Fibroblast of skin of right quadriceps (primary cell): ENCODE measurements at places on chromosomes 6 and 20.

DNA sequence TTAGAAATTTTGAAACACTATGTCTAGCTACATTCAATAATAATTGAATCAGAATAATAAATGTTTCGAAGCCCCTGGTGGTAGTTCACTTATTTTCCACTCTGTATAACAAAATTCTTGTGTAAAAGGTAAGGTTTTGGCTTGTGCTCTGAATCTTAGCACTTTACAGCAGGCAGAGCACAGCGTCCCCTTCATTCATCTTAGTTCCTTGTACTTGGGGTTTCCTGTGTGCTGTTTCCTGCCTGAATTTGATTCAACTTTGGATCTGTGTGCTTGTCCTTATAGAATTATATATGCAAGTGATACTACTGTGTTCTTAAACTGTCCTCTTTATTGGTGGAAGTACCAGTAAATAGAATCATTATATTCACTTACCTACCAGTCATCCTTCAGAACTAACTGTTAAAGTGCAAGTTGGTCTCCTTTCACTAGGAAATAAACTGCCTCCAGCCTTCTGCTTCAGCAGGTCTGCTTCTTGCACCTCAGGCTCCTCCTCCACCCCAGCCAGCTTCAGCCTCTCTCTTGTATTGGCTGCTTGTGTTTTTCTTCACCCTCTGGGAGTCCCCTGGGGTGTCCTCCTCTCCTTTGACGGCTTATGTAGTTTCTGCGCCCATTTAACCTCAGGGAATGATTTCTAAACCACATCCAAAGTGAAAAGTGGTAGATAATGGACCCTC is 28.8 kb upstream of the TULP4 start:
- DNase-seq = peak; percentile 65

GRCh38 chr6:12336121-12336971 is 46.2 kb downstream of the EDN1 start:
- DNase-seq = no peak

DNA sequence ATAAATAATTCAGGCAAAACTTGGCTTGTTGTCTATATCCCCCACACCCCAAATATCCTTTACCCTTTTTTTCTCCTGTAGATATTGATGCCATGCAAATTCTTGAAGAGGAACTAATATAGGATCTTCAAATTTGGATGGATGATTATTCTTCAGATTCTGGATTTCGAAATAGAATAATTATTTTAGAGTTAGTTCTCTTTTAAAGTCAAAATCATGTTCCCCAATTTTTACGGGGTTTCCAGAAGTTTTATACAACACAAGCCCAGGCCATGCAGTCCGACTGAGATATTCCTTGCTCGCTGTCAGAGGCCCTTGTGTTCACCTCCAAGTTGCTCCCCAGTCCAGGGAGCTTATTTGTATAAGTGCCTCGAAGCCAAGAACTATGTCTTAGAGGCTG is 4.4 kb downstream of the PPIL6 start:
- no peak for DNase-seq

DNA sequence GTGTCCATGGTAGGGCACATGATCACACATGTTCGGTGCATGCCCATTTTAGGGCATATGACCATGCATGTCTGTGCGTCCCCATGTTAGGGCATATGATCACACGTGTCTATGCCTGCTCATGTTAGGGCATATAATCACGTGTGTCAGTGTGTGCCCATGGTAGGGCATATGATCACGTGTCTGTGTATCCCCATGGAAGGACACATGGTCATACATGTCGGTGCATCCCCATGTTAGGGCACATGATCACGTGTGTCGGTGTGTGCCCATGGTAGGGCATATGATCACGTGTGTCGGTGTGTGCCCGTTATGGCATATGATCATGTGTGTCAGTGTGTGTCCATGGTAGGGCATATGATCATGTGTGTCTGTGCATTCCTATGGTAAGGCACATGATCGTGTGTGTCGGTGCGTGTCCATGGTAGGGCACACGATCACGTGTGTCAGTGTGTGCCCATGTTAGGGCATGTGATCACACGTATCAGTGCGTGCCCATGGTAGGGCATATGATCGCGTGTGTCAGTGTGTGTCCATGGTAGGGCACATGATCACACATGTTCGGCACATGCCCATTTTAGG is 30.6 kb downstream of the YTHDF1 start:
- DNase-seq = no peak

DNA sequence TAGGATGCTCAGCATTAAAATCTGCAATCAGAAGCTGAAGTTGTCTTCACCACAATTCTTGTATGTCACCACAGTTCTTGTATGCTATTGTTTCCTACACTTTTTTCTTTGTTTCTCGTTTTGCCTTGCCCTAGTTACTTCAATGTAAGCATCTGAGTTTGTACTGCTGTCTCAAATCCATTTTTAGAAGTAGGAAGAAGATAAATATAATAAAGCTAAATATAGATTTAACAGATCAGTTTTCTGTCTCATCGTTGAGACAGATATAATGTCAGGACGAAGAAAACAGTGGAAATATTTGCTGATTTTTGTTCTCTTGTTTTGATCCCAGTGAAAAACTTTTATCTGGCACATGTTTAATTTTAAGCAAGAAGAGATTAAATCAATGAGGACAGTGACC is 318.0 kb downstream of the QKI start:
- no peak for DNase-seq

- no peak for DNase-seq
These were observed 20.3 kb downstream of the PACSIN1 start for GRCh38 chr6:34486106-34486740.

- peak; percentile 49 for DNase-seq
These were observed 84.9 kb downstream of the BTBD9 start for GRCh38 chr6:38554700-38555413.

DNA sequence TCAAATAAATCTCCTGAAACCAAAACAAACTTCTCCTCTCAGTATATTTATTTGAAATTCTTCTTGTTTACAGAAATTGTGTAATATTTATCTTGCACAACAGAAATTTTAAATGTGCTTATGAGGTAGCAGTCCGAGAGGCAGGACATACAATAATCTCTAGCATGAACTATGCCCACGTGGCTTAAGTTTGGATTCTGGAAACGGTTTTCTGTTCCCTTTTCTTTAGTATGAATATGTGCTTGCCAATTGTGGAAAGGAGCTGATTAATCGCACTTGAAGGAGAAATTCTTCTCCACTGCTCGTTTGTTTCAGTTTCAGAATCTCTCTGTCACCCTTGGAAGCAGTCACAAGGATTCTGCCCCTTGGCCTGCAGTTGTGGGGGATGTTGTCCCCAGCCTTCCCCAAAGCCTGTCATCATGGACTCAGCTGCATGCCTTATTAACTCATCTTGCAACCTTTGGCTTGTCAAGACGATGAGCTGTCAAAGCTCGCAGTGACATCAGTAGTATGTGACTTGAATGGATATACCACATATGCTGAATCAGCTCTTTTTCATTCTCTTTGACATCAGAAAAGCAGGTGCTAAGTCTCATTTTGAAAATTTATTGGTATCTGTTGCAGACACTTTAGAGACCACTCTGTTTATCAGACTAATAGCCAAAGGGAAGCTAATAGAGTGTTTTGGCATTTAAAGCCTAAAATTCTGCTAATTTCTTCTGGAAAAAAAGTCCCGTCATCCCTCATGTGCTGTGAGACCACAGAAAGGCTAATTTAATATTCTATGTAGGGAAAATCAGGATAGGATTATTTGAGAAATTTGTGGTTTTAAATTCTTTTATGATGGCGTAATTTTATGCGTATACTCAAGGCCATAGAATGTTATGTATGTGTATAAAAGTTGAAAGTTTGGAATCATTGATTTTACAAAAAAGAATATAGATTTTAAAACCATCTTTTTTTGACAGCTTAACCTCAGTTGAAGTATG is 186.8 kb downstream of the ARID1B start:
- DNase-seq = peak; percentile 68

GRCh38 chr6:53086302-53086701 is 21.1 kb downstream of the FBXO9 start:
- no peak for DNase-seq

DNA sequence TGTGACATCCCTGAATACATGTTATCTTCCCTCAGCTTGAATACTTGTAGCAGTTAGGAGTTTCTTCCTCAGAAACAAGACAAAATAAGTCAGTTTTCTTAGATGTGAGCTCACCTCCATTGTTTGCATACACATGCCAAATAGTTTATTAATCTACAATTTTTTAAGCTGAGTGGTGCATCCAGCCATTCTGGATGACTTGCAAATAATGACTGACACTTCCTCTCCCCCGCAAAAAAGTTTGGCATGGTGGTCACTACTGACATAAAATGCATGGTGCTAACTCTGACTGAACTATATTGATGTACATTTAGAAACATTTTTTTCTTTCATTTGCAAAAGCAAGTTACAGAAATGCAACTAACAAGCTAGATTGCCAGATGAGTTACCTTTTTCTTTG is 55.5 kb downstream of the CYB5R4 start:
- no peak for DNase-seq

DNA sequence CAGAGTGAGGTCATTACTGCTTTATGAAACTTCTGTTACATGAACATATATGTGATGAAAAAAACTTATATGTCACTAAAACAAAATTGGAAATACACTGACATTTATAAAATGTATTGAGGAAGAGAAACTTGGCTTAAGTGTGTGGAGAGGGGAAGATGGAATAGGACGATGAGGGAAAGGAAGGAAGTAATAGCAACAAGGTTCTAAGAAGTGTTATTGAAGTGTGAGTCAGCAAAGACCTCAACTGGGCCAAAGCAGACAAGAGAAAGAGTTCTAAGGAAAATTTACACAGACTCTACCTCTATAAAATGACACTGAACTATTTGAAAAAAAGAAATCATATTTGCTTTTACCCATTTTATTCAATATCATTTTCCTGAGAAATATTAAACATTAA is 38.3 kb downstream of the SNX3 start:
- DNase-seq = no peak

GRCh38 chr6:36132246-36132895 is 2.1 kb downstream of the MAPK13 start:
- DNase-seq = no peak

GRCh38 chr6:89190741-89191140 is 26.4 kb downstream of the GABRR1 start:
- no peak for DNase-seq

GRCh38 chr6:15901141-15902115 is 227.5 kb upstream of the MYLIP start:
- no peak for DNase-seq

DNA sequence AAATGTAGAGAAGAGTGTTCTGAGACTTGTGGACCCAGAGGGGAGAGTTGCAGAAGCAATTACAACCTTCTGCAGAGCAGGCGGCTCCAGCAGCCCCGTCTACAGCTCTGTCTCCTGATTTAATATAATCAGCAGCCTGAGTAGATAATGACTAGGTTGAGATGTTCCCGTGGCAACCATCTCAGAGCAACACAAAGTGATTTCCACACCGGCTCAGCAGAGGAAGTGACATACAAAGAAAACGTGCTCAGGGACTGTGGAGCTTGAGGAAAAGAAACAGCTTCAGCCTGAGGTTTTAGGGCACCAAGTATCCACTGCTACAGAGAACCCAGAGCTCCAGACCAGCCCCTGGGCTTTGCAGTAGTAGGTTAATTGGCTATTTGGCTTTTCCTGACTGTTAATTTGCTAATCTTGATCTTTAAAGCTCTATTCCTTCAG is 136.4 kb downstream of the MTFR2 start:
- peak; percentile 85 for DNase-seq

DNA sequence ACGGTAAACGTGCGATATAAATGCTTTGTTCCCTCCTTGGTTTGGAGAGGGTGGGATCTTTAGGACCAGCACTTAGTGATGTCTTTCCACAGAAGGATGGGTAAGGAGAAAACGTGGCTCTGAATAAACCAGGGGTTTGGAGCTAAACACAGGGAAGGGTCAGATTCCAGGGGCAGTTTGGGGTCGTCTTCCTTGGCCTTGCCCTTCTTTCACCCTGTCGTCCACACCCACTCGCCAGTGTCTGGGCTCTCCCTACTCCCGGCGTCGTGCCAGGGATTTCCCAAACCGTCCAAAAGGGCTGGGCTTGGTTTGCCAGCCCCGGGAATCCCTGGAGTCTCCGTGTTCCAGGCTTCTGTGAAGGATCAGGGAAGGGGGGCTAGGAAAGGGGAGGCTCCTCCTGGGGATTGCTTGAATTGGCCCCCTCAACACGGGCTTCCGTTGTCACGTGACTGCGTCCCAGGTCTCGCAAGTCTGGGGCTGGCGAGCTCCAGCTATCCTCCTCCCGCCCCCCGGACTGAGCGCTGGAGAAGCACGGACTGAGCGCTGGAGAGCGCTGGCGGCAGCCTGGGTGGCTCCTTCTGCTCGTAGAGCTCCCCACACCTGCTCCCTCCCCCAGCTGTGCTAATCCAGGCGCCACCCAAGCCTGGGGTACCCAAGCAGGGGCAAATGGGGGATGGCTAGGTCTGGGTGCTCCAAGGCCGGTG is 9.4 kb upstream of the ARMC12 start:
- DNase-seq = peak; percentile 71

GRCh38 chr6:11412011-11412424 is 125.5 kb upstream of the TMEM170B start:
- DNase-seq = peak; percentile 87

DNA sequence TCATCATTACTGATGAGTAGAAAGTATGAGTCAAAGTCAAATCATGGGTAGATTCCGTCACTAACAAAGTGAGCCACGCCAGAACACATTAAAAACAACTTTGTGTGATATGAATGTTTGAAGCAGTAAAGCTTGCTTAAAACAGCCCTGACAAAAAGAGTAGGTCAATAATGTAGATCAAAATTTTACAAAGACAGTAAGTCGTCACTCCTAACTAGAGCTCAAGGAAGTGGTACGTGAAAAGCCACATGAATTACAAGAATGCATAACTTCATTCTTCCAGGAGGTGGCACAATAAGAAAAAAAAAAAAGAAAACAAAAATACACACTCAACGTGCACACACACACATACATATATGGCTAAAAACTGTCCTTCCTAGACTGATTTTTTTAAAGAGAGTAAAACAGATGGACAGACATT is 69.9 kb downstream of the HACE1 start:
- DNase-seq = peak; percentile 81

GRCh38 chr6:149221774-149222070 is 95.8 kb upstream of the TAB2 start:
- DNase-seq = peak; percentile 67

GRCh38 chr6:86782328-86782727 is 155.0 kb upstream of the HTR1E start:
- no peak for DNase-seq

GRCh38 chr6:42241915-42242314 is 24.3 kb upstream of the MRPS10 start:
- no peak for DNase-seq

DNA sequence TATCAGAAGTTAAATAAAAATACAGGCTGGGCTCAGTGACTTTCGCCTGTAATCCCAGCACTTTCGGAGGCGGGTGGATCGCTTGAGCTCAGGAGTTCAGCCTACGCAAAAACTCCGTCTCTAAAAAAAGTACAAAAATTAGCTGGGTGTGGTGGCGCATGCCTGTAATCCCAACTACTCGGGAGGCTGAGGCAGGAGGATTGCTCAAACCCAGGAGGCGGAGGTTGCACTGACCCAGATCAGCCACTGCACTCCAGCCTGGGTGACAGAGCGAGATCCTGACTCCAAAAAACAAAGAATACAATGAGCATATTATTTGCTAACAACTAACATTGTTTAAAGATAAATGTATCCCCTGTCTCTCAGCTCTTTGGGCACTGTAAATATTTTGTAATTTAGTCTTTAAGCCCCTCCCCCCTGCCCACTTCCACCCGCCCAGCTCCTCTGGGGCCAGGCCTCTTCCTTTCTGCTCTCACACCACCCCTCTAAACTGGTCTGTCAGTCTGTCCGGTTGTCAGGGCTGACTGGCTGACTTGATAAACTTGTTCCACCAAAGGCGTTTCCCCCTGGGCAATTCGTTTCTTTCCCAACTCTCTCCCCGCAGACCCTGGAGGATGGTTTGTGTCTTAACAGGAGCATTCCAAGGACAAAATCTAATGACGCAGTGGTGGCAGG is 62.4 kb upstream of the QKI start:
- DNase-seq = no peak

- DNase-seq = peak; percentile 66
These were observed 144.2 kb downstream of the JARID2 start for GRCh38 chr6:15389765-15390723.
